ENCODE measurements at places on chromosomes 16 and 17.

DNA sequence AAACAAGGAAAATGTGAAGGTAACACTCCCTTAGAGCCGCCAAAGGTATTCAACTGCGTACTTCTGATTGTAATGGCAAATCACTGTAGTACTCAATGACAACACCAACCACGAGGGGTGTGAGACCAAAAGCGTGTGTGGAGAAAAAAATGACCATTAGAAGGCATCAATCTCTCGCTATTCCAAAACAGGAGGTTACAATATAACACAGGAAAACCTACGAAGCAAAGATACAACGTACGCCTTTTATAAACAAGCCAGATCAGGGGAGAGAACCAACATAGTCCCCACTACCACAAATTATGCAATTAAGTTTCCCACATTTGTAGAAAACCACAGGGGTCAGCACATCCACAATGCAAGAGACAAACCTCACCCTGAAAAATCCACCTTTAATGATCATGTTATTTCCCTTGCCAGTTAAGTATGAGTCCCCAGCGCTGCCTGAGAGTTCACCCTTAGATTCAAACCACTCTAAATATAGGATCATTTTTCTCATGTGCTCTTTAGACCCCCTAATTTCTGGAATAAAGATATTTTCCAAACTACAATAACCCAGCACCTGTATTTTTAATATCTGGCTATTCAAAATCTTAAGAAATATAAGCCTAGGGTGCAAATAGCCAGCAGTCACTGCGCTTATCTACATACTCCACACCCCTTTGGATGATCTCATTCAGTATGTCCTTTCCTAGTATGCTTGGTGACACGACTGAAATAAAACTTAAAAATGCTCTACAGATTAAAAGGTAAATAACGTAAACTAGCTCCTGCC is 12.4 kb downstream of the TEX14 start:
- no peak for DNase-seq

DNA sequence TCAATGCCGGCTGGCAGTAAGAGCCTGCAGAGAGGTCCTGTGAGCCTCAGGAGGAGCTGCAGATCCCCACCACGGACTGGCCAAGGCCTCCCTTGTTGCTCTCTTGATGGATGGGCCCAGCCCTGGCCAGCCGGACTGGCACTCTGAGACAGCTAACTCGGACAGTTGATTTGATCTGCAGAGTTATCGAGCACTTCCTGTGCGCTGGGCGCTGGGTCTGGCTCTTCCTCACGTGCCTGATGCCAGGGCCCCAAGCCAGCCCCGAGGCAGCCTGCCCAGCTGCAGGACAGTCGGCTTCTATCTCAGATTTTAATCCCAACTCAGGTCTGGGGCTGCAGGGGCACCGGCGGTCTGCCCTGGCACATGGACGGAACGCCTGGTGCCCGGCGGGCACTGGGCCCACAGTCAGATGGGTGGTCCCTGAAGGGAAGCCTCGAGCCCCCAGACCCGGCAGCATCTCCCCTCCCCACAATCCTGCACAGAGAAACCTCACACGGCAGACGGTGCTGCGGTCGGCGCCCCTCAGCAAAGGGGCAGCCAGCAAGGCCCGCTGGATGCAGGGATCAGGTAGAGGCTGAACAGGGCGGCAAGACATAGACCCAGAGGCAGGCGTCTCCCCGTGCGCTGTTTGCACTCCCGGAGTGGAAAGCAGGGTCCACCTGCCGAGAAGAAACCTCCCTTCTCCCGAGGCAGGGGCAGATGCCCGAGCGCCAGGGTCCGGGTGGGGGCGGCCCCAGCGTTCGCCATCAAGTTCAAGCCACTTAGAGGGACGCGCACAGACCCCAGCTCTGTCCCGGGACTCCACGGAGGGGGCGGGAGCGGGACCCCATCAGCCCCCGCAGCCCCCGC is 34.0 kb downstream of the TIMM22 start:
- DNase-seq = no peak

DNA sequence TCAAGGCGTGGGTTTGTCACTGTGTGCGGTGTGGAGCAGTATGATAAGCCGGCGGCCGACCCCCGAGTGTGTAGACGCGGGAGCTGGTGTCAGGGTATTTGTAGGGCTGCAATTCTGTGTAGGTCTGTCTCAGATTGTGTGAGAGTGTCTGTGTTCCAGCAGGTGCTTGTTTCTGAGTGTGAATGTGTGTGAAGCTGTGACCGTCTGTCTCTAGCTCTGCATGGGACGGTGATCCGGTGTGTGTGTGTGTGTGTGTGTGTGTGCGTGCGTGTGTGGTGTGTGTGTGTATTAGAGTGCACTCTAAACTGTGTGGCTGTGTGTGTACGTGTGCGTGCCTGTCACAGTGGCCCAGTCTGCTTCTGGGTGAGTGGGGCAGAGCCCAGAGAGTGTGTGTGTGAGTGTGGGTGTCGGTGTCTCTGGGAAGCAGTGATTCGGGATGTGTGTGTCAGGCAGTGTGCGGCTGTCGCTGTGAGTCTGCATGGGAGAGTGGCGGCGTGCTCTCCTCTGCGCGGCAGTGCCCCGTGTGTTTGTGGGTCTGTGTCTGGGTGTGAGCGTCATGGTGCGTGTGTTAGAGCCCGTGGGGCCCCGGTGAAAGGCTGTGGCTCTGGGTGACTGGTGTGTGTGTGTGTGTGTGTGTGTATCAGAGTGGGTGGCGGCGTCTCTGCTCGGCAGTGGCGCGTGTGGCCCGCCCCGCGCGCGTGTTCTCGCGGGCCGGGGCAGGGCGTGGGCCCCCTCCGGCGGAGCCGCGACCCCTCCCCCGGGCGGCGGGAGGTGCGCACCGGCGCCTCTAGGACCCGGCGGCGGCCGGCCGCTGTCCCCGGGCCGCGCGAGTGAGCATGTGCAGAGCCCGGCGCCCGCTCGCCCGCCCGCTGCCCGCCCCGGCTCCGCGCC is at the start of gene WSCD1:
Gene WSCD1 (plus strand): TSS at position 841 of the 891 bp plus-strand sequence. CDS start 10,280 bp downstream, outside the sequence.
- no peak for DNase-seq

DNA sequence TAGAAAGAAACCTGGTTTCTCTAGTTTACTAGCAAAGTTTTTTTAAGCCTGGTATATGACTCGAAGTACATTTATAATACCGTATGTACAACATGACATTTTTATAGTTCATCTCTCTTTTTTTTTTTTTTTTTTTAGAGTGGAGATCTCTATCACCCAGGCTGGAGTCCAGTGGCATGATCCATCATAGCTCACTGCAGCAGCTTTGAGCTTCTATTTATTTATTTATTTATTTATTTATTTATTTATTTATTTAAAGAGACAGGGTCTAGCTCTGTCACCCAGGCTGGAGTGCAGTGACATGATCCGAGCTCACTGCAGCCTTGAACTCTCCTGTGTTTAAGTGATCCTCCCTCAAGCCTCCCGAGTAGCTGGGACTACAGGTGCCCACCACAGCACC is 25.9 kb upstream of the VPS4A start:
- DNase-seq = no peak

- no peak for DNase-seq
Observed at GRCh38 chr17:28043741-28044140, 1.3 kb downstream of the NLK start.

- DNase-seq = no peak
Observed at GRCh38 chr16:23114131-23114904, 34.9 kb downstream of the USP31 start.

- DNase-seq = no peak
Observed at GRCh38 chr16:85227084-85227945, 115.0 kb upstream of the CIBAR2 start.

DNA sequence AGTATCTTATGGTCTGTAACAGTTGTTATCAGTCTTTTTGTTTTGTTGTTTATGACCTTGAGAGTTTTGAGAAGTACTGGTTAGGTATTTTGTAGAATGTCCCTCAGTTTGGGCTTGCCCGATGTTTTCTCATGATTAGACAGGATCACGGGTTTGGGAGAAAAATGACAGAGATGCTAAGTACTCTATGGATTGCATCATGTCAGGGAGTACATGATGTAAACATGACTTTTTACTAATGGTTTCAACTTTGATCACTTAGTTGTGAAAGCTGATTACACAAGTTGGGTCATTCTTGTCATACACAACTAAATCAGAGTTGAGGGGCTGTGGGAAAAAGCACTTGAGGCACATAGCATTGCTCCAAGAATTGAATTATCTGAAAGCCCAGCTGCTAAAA is 94.7 kb upstream of the SIAH1 start:
- DNase-seq = no peak

GRCh38 chr16:81842564-81843242 is 63.6 kb downstream of the PLCG2 start:
- no peak for DNase-seq

GRCh38 chr16:70255574-70255973 is 3.8 kb upstream of the EXOSC6 start:
- DNase-seq = no peak
